Activated CD4-positive, alpha-beta T cell treated with anti-CD3 and anti-CD28 coated beads, Interleukin-10, Interleukin-2, amounts not matched to agents 100 ng/mL and 50 ng/mL, durations not matched to agents 16 hours and 8 hours (primary cell): ENCODE measurements at places on chromosomes 4 and X.

GRCh38 chrX:125287282-125287681 lies 32.4 kb upstream of the TEX13C start:
- DNase-seq = no peak

DNA sequence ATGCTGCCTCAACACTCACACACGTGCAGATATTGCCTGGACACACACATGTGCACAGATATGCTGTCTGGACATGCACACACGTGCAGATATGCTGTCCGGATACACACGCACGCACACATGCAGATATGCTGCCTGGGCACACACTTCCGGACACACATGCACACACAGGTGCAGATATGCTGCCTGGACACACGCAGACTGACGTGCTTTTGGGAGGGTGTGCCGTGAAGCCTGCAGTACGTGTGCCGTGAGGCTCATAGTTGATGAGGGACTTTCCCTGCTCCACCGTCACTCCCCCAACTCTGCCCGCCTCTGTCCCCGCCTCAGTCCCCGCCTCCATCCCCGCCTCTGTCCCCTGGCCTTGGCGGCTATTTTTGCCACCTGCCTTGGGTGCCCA lies 14.7 kb downstream of the FGFRL1 start:
- peak; percentile 52 for DNase-seq

DNA sequence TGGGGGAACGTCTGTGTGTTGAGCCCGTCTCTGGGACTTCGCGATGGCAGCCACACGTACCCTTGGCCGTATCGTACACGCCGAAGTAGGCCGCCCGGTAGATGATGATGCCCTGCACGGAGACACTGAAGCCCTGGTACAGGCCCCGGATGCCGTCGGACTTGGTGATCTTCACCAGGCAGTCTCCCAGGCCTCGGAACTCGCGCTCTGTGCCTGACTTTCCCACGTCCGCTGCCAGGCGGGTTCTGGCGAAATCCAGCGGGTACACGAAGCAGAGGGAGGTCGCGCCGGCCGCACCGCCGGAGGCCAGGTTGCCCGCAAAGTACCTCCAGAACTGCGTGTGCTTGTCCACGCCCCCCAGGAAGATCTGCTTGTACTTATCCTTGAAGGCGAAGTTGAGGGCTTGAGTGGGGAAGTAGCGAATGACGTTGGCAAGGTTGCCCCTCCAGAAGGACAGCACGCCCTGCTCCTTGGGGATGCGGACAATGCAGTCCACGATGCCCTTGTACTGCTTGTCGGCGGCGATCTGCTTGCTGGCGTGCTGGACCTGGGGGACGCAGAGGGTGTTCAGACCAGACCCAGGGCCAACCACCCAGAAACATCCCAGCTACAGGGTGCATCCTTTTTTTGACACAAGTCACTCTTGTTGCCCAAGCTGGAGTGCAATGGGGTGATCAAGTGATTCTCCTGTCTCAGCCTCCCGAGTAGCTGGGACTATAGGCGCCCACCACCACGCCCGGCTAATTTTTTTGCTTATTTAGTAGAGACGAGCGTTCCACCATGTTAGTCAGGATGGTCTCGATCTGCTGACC lies 2.5 kb downstream of the SLC25A6 start:
- no peak for DNase-seq

DNA sequence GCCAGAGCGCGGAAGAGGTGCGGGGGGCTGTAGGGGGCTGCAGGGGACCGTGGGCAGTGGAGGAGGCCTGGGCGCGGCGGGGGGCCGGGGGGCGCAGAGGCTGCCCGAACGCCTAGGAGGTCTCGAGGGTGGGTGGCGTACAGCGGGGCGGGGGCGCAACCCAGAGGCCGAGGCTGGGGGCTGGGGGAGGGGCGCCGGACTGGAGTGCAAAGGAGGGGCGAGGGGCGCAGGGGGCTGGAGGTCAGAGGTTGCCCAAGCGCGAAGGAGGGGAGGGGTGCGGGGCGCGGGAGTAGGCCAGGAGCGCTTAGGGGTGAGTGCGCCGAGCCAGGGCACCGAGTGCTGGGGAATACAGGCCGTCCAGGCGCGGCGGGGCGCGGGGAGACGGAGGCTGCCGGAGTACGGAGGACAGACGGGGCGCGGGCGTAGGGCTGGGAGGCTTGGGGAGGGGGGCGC lies 255 bp downstream of the GYG2 start:
- no peak for DNase-seq

DNA sequence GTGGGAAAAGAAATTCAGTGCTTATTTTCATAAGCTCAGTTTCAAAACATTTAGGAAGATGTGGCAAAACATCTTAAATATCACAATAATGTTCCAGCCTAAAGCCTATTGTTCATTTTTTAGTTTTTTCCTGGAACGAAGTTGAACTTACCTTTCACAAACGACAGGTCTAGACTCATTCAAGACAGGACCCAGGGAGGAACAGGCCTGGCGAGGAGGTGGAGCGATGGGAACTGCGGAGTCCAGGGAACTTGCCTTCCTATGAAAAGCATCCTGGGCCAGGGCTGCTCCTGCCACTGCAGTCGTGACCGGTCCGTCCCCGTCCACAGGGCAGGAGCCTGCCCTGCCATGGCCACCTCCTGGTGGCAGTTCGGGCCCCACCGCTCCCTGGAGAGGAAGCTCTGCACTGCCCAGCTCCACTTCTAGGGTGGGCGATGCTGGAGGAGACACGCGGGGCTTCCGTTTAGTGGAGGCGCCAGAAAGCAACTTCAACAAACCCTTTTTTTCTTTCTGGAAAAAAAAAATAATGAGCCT lies 96.7 kb upstream of the CBR4 start:
- DNase-seq = no peak

GRCh38 chrX:29902004-29902403 lies 313.4 kb upstream of the MAGEB2 start:
- DNase-seq = peak; percentile 4

- no peak for DNase-seq
Observed at GRCh38 chr4:34718576-34719245, 1525.6 kb downstream of the ARAP2 start.

DNA sequence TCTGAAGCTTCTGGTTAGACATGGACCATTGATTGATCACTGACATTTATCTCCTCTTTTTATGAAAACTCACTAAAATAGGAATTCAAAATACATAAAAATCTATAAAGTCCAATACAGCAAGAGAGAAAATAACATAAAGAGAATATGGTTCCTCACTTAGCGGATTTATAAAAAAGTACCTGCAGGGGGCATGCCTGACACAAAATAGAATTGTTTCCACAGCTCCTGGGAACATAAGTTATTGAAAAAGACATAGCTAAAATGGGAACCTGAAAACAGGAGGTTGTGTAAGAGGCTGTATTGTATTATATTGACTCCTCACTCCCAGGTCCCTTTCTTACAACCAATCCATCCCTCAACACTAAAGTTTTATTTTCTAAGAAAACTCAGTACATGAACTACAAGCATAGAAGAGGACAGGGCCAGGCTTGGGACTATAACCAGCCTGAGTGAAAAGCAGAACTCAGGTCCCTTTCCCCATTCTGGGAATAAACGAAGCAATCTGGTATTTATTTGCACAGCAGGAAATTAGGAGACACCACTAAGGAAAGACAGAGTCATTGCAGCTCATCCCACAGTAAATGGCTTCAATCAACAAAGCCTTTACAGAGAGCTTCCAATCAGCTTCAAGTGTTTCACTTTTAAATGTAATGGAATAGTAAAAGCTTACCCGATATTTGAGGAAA lies 121.1 kb upstream of the NDST4 start:
- DNase-seq = peak; percentile 28

GRCh38 chr4:153553819-153554170 lies 87.6 kb downstream of the TMEM131L start:
- DNase-seq = no peak

DNA sequence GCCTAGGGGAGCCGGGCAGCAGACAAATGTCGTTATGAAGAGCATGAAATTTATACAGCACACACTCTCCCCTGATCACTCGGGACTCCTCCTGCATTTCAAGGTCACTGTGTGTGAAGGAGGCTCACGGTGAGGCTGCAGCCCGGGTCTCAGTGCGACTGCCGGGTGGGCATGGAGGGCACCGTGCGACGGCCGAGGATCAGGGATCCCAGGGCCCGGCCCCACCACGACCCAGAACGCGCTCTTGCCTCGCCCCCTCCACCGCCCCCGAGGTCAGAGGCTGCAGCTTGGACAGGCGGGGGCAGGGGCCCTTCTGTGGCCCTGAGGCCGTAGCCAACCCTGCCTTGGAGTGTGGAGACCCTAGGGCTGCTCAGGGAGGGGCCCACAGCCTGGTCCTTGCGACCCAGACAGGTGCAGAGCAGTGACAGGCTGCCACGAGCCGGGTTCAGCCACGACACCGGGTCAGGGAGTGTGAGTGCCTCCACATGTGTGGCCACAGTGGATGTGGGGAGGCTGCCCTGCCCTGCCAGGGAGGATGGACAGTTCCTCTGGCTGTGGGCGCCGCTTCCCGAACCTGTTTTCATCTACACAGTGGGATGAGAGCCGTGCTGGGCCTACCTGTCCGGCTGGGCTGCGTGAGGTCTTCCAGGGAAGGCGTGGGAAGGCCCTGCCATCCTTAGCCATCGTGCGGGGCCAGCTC lies 89.3 kb upstream of the NKX1-1 start:
- no peak for DNase-seq

GRCh38 chr4:14293582-14293981 lies 666.1 kb upstream of the BOD1L1 start:
- no peak for DNase-seq

GRCh38 chr4:14961292-14961691 lies 41.0 kb upstream of the CPEB2 start:
- no peak for DNase-seq

GRCh38 chr4:26885912-26886274 lies 25.3 kb downstream of the STIM2 start:
- DNase-seq = peak; percentile 80

GRCh38 chrX:85159644-85160043 lies 83.9 kb downstream of the SATL1 start:
- no peak for DNase-seq

GRCh38 chr4:27248829-27249228 lies 388.2 kb downstream of the STIM2 start:
- no peak for DNase-seq

- DNase-seq = no peak
Observed at GRCh38 chr4:98630737-98631454, 27.5 kb downstream of the TSPAN5 start.

DNA sequence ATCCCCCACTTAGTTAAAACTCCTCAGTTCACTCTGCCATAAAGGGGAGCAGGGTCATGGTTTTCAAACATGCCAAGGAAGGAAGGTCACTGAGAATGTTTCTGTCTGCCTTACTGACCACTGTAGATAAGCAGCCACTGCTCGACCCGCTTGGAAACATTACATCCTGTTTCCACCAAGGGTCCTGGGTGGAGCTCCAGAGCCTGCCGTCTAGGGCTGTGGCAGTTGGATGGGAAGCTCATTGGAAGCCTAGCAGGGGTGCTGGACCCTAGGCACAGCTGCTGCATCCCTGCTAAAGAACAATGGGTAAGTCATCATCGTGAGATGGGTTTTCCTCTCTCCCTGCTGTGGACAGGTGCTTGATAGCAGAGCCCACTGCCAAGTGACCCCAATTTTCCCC lies 76.0 kb upstream of the SRD5A3 start:
- no peak for DNase-seq

GRCh38 chr4:108336076-108336475 lies 167.3 kb upstream of the LEF1 start:
- no peak for DNase-seq

- no peak for DNase-seq
Observed at GRCh38 chrX:3175659-3176438, 134.6 kb downstream of the ARSF start.

DNA sequence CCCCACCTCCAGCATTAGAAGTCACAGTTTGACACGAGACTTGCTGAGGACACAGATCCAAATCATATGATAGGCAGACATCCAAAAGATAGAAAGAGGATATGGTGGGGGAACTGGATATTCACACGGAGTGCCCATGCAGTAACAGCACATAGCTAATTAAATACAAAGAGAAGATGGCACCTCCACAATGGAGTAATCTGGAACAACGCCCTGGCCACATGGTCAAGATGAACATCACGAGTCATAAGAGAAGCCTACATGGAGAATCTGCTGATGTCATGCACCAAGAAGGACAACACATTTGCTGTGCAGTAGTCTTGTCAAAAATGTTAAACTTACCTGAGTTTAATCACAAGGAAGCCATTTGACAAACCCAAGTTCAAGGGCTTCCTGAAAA lies 10.1 kb upstream of the LOC101059915 start:
- no peak for DNase-seq

- DNase-seq = no peak
Observed at GRCh38 chr4:84954982-84955567, 11.4 kb downstream of the WDFY3 start.

- no peak for DNase-seq
Observed at GRCh38 chrX:23887451-23887850, 20.3 kb downstream of the APOO start.

GRCh38 chrX:20066968-20067708 lies 49.6 kb downstream of the MAP7D2 start:
- DNase-seq = peak; percentile 52

GRCh38 chr4:106652095-106652494 lies 283.5 kb upstream of the GIMD1 start:
- DNase-seq = no peak

DNA sequence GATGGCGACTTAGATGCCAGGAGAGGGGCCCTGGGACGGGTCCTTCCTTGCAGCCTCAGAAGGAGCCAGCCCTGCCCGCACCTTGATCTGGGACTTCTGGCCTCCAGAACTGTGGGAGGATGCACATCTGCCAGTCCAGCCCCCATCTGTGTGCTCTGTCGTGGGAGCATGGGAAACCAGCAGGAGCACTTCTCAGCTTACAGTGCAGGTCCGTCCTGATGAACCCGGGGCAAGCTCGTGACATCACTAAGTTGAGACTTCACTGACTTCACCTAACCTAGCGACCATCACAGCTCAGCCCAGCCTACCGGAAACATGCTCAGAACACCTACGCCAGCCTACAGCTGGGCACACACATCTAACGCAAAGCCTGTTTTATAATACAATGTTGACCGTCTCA lies 38.1 kb downstream of the ABLIM2 start:
- DNase-seq = no peak

DNA sequence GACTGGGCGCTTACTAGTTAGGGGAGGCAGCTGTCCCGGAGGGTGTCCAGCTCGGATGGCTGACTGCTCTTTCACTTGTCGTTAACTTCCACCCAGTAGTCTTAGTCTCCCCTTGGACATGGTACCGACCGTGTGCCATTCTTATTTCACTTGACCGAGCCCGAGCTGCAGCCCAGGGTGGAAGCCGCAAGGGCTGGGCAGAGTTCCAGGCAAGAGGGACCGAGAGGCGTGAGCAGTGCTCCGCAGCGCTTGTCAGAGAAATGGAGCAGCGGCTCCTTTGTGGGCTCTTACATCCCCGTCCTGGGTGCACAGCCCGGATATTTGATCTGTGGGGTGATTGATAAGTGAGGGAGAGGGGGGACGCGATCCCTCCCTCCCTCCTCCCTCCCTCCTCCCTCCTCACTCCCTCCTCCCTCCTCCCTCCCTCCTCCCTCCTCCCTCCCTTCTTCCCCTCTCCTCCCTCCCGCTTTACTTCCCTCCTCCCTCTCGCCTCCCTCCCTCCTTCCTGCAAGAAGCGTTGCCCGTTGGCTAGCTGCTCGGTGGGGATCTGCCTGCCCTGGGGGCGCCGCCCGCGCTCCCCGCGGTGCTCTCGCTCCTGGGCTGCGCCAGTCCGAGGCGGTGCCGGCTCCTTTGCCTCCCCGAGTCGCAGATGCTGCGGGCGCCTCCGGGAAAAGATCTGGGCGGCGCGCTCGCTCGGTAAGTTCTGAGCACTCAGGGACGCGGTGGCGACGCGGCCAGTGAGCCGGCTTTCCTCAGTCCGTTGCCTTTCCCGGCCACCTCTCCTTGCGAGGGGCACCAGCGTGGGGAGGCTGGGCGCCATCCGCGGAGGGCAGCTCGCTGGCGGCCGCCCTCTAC lies at the start of gene SLITRK2:
Gene SLITRK2 (plus strand): TSS at position 499 of the 855 bp plus-strand sequence. CDS start 4,597 bp downstream, outside the sequence.
- no peak for DNase-seq

GRCh38 chrX:148380107-148380506 lies 120.3 kb upstream of the AFF2 start:
- DNase-seq = peak; percentile 16
